ENCODE measurements at places on chromosomes 7 and 10. TPM values are rescaled to one million over a fixed set of nuclear protein-coding genes. Genes with fewer than 3 reads are reported as not detected.

The STRA8 gene
- total RNA-seq: not detected

The INSYN2A gene
- total RNA-seq: not detected

The SLIT1 gene
- 1.2 TPM for total RNA-seq

DNA sequence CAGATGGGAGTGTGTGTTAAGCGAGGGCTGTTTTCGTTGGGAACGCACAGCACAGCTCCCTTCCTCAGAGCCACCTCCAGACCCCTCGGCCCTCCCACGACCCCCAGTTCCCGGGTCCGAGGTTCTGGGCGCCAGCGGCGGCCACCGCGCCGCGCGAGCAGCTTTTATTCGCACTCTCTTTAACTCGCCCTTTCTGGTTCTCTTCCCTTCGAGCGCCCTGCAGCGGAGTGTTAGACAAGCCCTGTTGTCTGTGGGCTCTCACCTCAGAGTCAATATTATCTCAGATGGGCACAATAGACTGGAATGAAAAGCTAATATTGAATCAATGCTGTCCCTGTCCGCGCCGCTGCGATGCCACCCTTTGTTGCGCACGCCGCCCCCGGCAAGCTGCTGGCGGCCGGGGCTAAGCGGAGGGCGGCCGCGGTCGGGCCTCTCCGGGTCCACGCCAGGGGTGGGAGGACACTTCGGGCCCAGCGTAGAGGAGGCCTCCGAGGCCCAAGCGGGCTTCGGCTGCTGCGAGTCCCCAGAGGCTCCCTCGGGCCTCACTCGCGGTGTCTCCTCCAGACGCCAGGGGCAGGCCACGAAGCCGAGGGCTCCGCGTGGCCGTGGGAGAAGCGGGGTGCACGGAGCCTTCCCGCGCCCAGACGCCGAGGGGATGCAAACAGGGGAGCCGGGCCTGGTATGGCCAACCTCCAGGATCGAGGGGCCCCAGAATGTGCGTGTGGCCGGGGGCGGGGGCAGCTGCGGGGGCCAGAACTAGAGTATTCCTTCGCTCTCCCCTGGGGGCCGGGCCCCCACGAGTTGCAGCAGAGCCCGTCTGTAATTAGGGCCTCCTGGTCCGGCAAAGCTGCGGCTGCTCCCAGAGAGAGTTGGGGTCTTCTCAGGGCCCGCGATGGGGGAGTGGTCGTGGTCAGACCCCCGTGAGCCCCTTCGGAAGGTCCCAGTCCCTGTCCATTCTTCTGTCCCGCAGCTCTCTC, 7.9 kb upstream of the EMX2 start:
- no peak overlapping the region for H3K27ac ChIP-seq
- no peaks in the 10 kb centered on the region for H3K36me3 ChIP-seq
- no peak overlapping the region for H3K4me3 ChIP-seq

DNA sequence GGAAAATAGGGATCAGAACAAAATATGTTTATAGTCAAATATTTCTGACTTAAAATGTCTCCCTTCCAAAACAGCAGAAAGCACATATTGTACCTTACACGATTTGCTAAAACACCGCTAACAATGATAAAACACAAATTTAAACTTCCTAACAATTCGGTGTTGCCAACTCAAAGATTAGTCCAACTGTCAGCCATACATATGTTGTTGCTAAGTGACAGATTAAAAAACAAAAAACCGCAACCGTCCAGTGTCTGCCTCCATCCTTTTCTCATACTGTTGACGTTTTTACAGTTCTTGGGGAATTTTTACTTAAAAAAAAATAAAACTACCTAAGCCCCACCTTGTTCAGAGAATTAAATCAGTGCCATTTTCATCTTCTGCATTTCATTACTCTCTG, 118.0 kb downstream of the RAB11FIP2 start:
- H3K4me3 ChIP-seq: no peak overlapping the region
- no peaks in the 10 kb centered on the region for H3K36me3 ChIP-seq
- peaks cover 2% of the 10 kb centered on the region for H3K27me3 ChIP-seq
- no peak for DNase-seq
- no peak overlapping the region for H3K27ac ChIP-seq

- H3K36me3 ChIP-seq: no peaks in the 10 kb centered on the region
- H3K4me3 ChIP-seq: no peak overlapping the region
- no peak for DNase-seq
- no peak overlapping the region for H3K27ac ChIP-seq
Measured at GRCh38 chr7:20019757-20020432, 197.3 kb downstream of the MACC1 start.

- H3K27me3 ChIP-seq: peaks cover 4% of the 10 kb centered on the region
- no peak overlapping the region for H3K4me3 ChIP-seq
- H3K36me3 ChIP-seq: no peaks in the 10 kb centered on the region
- no peak overlapping the region for H3K27ac ChIP-seq
- H3K4me1 ChIP-seq: peaks cover 6% of the 10 kb centered on the region
- DNase-seq: no peak
Measured at GRCh38 chr7:11193888-11194287, 220.2 kb downstream of the PHF14 start.

GRCh38 chr7:128888756-128889095, 21.8 kb downstream of the KCP start:
- H3K36me3 ChIP-seq: no peaks in the 10 kb centered on the region
- H3K4me1 ChIP-seq: no peaks in the 10 kb centered on the region
- no peak overlapping the region for H3K4me3 ChIP-seq
- DNase-seq: no peak

DNA sequence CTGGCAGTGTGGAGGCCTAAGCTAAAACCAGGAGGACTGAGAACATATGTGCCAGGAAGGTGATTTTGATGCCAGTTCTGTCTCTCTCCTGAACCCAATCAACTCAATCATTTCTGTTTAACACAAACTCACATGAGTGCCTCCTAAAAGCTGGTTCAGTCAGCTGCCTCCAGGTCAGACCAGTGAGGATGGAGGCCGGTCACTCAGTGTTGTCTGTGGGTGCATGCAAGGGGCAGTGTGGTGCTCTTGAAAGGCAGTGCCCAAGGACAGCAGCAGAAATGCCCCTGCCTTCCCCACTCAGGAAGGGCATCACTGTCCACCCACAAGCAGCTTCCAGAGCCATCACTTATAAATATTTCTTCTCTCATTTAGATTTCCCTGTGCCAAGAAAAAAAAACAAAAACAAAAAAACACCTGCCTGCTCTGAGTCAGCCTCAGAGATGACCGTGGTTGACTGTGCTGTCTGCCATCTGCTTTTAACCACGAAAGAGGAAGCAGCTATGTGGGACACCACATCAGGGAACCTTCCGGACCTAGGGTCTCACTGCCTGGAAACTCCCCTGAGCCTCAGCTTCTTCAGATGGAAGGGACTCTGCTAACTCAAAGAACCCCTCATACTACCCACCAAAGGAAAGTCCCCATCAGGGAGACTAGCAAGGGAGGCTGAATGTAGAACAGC, 39.1 kb downstream of the VOPP1 start:
- peak; percentile 94 for DNase-seq
- H3K4me1 ChIP-seq: peaks cover 84% of the 10 kb centered on the region
- peak overlapping the region; percentile 43 for H3K4me3 ChIP-seq
- H3K27ac ChIP-seq: peak overlapping the region; percentile 95

DNA sequence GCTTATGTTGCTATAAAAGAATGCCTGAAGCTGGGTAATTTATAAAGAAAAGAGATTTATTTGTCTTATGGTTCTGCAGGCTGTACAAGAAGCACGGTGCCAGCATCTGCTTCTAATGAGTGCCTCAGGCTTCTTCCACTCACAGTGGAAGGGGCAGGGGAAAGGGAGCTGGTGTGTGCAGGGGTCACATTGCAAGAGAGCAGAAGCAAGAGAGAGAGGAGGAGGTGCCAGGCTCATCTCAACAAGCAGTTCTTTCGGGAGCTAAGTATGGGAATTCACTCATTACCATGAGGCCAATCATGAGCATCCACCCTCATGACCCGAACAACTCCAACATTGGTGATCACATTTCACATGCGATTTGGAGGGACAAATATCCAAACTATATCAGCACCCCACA, 17.2 kb upstream of the SLK start:
- H3K36me3 ChIP-seq: no peaks in the 10 kb centered on the region
- peaks cover 5% of the 10 kb centered on the region for H3K4me1 ChIP-seq
- H3K4me3 ChIP-seq: no peak overlapping the region
- no peak overlapping the region for H3K27ac ChIP-seq
- no peaks in the 10 kb centered on the region for H3K27me3 ChIP-seq

- no peaks in the 10 kb centered on the region for H3K27me3 ChIP-seq
- no peak for DNase-seq
Measured at GRCh38 chr7:66356277-66356721, 151.2 kb downstream of the TPST1 start.

All from activated CD8-positive, alpha-beta T cell treated with anti-CD3 and anti-CD28 coated beads for 36 hours (primary cell).